ENCODE measurements at places on chromosomes 7 and 10. TPM values are rescaled to one million over a fixed set of nuclear protein-coding genes. Genes with fewer than 3 reads are reported as not detected.

The LRRD1 gene
- total RNA-seq, result not detected

The TMEM270 gene
- total RNA-seq, result not detected

GRCh38 chr10:5538446-5538845, 13.7 kb downstream of the CALML3 start:
- H3K27ac ChIP-seq, result no peak overlapping the region
- H3K4me3 ChIP-seq, result no peak overlapping the region
- H3K36me3 ChIP-seq, result peaks cover 2% of the 10 kb centered on the region
- peaks cover 6% of the 10 kb centered on the region for H3K27me3 ChIP-seq

The CTAGE8 gene
- total RNA-seq, result not detected

DNA sequence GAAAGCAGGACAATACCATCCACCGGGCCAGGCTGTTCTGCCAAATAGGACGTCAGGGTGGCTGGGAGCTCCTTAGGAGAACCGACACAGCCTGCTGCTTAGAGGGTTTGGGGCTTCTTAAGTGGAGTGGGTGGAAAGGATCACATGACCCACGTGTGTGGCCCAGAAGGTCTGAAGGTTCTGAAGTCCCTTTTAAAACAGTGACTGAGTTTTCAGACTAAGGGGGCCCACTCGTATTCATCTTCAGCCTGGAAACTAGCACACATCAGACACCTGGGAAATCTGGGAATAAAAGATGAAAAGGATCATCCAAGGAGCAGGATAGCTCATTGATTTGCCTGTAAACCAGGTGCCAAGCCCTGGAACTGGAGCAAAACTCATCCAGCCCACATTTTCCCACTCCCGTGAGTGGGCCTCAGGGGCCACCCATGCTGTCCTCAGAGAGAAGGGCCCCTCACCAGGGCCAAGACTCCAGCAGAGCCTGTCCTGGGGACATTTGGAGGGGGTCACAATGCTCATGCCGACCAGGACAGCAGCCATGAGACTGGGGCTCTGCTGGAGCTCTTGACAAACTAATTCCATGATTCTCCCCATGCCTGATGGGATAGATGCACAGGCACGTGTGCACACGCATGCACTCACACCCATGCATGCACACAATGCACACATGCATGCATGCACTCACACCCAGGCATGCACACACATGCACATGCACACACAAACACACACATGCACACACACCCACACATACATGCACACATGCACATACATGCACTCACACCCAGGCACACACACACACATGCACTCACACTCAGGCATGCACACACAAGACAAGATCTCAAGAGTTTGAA, 168.8 kb upstream of the PPP2R2D start:
- DNase-seq, result no peak
- H3K36me3 ChIP-seq, result no peaks in the 10 kb centered on the region
- no peaks in the 10 kb centered on the region for H3K27me3 ChIP-seq
- H3K4me3 ChIP-seq, result no peak overlapping the region

The MCM10 gene
- total RNA-seq, result 40.2 TPM

DNA sequence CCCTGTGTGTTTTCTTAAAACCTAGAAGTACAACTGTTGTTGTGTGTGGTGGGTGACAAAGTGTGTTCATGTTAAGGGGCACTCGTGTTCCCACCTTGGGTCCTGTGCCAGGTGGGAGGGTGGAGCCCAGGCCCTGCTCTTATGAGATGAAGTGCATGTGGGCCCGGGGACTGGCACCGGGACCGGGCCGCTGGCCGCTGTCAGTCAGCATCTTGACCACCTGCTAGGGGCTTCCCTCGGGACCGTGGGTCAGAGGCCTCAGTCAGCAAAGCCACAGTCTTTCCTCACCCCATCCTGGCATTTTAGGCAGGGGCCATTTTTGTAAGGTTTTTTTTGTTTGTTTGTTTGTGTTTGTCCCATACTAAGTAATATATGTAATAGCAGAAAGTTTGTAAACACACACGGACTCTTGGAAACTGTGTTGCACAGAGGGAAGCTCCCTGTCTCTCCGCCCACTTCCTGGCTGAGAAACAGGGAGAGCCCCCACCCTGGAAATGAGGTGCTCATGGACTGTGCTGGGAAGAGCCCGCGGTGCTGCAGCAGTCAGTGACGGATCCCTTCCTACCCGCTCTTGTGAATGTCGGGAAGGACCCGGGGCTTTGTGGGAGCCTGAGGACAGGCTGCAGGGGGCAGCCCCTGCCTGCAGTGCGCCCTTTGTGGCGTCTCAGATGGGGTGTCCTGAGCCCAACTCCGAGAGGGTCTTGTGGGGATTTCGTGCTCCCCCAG, 13.4 kb downstream of the AGAP3 start:
- no peak for DNase-seq
- H3K27me3 ChIP-seq, result no peaks in the 10 kb centered on the region
- no peak overlapping the region for H3K27ac ChIP-seq
- no peaks in the 10 kb centered on the region for H3K36me3 ChIP-seq
- no peaks in the 10 kb centered on the region for H3K4me1 ChIP-seq

- DNase-seq, result no peak
- H3K27me3 ChIP-seq, result no peaks in the 10 kb centered on the region
- H3K4me3 ChIP-seq, result no peak overlapping the region
- H3K36me3 ChIP-seq, result no peaks in the 10 kb centered on the region
- H3K27ac ChIP-seq, result no peak overlapping the region
Observed at GRCh38 chr10:34384372-34384771, 430.7 kb downstream of the PARD3 start.

DNA sequence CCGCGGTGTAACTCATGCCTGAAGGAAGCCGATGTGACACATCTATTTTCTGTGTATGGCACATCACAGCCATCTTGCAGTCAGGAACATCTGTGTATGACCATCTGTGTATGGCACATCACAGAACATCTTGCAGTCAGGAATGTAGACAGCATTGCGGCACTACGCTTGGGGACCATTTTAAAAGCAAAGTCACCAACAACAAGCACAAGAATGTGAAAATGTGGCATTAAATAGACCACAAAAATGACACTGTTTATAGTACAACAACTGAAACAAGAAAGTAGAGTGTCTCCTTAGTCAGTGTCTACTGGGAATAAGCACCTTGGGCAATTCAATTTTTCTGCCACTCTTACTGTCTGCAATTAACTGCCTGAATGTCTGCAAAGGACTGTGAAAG, 124.4 kb downstream of the HGF start:
- no peak overlapping the region for H3K4me3 ChIP-seq
- H3K4me1 ChIP-seq, result no peaks in the 10 kb centered on the region
- H3K36me3 ChIP-seq, result no peaks in the 10 kb centered on the region
- H3K27ac ChIP-seq, result no peak overlapping the region
- no peak for DNase-seq
- no peaks in the 10 kb centered on the region for H3K27me3 ChIP-seq

The SPAG6 gene
- 0.77 TPM for total RNA-seq

The WDR86 gene
- 4.0 TPM for total RNA-seq

- peaks cover 4% of the 10 kb centered on the region for H3K4me1 ChIP-seq
- H3K4me3 ChIP-seq, result no peak overlapping the region
- no peak for DNase-seq
- H3K36me3 ChIP-seq, result peaks cover 5% of the 10 kb centered on the region
- H3K27me3 ChIP-seq, result no peaks in the 10 kb centered on the region
Observed at GRCh38 chr10:24651923-24652322, 71.8 kb downstream of the ARHGAP21 start.

The GARIN1A gene
- 1.9 TPM for total RNA-seq

The OPALIN gene
- total RNA-seq, result not detected

The KCND2 gene
- total RNA-seq, result not detected

The NRF1 gene
- total RNA-seq, result 32.5 TPM

The TUBB8 gene
- total RNA-seq, result not detected

GRCh38 chr7:30202671-30203070, 67.9 kb downstream of the MTURN start:
- H3K4me1 ChIP-seq, result no peaks in the 10 kb centered on the region
- peaks cover 2% of the 10 kb centered on the region for H3K27me3 ChIP-seq
- no peak for DNase-seq
- no peak overlapping the region for H3K4me3 ChIP-seq
- no peaks in the 10 kb centered on the region for H3K36me3 ChIP-seq
